NCI-H1417 (cell line): ENCODE measurements at places on chromosomes 5 and 9.

DNA sequence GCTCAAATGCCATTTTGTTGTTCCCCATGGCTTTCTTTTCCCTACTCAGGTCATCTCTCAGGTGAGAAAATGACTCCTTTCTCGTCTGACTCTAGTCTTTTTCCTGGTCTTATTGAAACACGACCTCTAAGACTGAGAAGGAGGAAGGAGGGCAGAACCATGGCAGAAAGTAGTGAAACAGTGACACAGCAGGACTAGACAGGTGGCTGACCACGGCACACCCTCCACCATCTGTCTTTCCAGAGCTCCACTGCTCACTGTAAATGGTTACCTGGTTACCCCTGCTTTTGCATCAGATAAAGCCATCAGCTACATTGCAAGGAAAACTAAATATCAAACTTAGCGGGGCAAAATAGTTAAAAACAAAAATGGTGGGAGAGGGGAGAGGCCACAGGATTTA lies 30.9 kb downstream of the NR4A3 start:
- DNase-seq, result no peak

GRCh38 chr9:110183208-110184145 lies 24.5 kb downstream of the C9orf152 start:
- DNase-seq, result peak; percentile 64

DNA sequence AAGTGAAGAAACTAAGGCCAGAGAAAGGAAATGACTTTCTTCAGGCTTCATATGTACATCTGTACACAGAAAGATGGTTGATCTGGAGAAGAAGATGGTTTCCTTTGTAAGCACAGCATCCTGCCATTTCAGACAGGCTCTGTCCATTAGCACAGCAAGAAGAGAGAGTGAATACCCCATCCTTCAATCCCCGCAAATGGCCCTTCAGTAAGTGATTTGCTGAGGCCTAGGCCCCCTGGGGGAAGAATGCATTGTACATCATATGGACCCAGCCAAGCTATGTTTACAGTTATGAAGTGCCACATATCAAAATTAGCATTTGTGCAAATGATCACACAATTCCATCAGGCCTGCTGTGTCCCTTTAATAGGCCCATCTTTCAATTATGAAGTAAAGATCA lies 657.4 kb downstream of the BRINP1 start:
- peak; percentile 47 for DNase-seq

GRCh38 chr9:36798350-36799065 lies 225.8 kb downstream of the MELK start:
- DNase-seq, result no peak

GRCh38 chr9:7403839-7404487 lies 395.6 kb downstream of the DMAC1 start:
- DNase-seq, result no peak

GRCh38 chr9:81266086-81266485 lies 423.3 kb downstream of the TLE1 start:
- no peak for DNase-seq

- DNase-seq, result no peak
Measured at GRCh38 chr9:23493219-23493618, 332.8 kb downstream of the ELAVL2 start.

- DNase-seq, result no peak
Measured at GRCh38 chr9:38527503-38527902, 92.9 kb downstream of the ANKRD18A start.

DNA sequence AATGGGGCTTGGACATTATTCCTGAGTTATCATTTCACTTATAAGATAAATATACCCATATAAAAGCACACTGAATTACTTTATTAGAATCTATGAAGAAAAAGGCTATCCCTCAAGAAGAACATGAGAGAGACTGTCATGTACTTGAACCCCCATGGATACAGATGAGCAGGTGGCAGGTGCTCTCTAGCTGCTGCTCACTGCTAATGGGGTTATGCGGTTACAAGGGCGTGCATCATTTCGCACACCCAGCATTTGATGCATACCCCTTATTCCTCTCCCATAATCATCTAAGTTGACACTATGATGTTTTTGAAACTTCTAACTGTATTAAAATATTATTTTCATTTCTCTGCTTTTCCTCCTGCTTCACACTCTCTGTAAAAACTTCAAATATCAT lies 16.4 kb downstream of the ITK start:
- DNase-seq, result peak; percentile 3

- DNase-seq, result peak; percentile 55
Measured at GRCh38 chr9:115883467-115884329, 269.9 kb upstream of the PAPPA start.

GRCh38 chr9:34996905-34997279 lies 7.3 kb downstream of the DNAJB5 start:
- DNase-seq, result no peak

DNA sequence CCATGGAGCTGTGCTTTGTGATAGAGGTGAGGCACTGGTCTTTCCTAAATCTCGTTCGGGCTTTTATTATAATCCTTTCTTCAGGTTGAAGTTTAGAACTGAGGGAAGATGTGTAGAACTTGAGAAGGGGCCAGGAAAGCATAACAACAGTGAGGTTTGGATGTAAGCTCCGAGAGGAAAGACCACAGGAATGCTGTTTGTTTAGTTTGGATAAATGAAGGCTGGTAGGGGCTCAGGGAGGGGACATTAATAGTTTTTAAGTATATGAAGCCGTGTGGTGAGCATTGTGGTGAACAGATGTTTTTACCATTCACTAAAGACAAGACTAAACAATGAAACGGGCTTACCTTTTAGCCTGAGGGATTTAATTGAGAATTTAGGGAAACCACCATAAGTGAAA lies 130.8 kb downstream of the ARHGAP26 start:
- no peak for DNase-seq

- no peak for DNase-seq
Measured at GRCh38 chr9:133774799-133775198, 36.6 kb upstream of the SARDH start.

DNA sequence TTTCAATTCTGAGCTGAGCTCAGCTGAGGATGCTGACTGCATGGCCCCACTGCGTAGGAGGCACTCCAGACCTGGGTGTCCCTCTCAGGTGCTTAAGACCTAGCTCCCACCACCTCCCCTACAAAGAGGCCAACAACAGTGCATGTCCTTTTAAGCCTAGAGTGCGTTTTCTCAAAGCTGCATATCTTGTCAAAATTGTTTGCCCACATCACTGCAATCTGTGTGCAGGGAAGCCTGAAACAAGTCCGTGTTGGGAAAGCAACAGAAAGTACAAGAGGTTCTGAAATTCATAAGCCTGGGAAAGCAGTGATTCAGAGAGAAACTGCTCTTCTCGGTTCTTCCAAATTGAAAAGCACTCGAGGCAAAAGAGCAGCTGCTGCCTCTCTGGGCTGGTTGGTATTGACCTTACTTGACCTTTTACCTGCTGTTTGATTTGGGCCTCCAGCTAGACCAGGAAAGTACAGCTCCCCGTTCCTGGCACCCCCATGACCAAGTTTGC lies 238.4 kb downstream of the NR2F1-AS1 start:
- peak; percentile 9 for DNase-seq

DNA sequence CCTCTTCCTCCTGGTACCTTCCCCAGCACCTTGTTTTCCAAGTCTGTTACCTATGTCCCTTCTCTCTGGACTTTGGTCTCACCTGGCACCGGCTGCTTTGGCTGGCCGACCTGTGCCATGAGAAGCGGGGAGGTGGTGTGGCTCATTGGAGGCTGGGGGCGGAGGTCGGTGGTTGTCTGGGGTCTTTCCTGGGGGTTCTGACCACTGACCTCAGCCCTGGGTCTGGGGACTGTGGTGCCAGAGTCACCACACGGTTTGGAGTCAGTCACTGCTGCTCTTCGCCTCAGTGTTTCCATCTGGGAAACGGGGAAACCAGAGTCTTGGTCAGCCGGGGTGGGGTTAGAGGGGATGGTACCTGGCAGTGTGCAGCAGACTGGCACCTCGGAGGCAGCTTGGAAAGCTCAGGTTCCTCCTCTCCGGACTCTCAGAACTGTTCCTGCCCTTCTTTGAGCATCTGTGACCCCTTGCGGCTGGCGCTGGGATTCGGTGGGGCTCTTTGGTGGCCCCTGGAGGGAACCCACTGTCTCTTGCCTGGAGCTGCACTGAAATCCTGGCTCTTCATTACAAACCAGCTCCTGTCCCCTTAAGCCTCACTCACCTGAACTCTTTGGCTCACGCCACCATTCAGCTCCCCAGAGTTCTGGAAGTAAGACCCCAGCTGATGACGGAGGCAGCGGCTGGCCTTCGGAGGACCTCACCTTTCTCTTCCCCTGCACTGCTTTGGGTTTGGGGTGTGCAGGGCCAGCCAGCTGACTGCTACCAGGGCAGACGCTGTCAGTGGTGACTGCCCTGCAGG lies 4.1 kb upstream of the RXRA start:
- no peak for DNase-seq

- no peak for DNase-seq
Measured at GRCh38 chr5:61525512-61526206, 193.6 kb downstream of the ZSWIM6 start.

GRCh38 chr9:21102305-21102704 lies 24.6 kb upstream of the IFNB1 start:
- no peak for DNase-seq

GRCh38 chr9:133792721-133793470 lies 54.7 kb upstream of the SARDH start:
- DNase-seq, result peak; percentile 15

GRCh38 chr5:133159543-133159942 lies 107.7 kb downstream of the HSPA4 start:
- DNase-seq, result no peak

- no peak for DNase-seq
Measured at GRCh38 chr5:37206736-37207135, 42.4 kb downstream of the CPLANE1 start.

DNA sequence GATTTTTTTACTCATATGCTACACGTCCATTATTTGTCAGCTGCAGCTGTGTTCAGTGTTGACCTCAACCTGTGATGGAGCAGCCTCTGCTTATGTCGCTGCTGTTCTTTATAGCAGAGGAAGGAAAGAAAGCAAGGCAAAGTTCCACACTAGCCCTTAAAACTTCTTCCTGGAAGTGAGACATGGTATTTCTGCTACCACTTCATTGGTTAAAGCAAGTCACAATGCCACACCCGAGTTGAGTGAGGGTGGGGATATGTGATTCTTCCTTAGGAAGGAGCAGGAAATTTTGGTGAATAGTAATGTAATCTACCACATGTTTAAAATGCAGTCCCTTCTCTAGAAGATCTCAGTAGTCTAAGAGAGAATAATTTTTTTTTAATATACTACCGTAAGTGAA lies 224.8 kb upstream of the DMRT1 start:
- no peak for DNase-seq

DNA sequence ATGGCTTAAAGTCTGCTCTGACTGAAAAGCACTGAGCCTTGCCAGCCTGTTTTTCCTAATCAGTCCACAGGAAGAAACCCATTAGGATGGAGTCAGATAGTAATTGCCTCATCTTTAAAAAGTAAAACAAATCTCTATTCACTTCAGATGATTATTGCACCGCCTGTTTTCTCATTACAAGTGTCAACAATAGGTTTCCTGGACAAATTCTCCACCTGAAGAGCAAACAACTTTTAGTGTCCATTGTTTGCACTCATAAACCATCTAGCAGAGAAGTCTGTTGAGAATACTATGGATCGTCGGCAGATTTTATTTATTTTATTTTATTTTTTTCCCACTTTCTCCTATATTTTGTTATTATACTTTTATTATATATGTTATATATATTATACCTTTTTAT lies 20.3 kb downstream of the C5orf63 start:
- peak; percentile 67 for DNase-seq

DNA sequence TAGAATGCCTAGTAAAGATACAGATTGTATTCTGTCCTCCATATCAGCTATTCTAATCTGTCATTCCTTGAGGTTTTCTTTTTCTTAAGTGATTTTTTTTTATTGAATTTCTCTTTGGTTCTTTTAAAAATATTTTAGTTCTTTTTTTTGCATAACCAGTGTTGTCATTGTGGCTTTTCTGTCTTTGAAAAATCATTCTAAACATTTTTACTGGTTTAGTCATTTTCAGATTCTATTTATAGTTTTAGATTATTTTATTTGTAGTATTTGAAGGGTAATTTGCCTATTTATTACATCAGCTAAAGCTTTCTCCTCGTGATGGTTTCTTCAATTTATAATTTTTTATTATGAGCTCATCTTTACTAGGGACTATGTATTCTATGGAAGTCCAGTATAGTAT lies 78.1 kb downstream of the NDUFAF2 start:
- DNase-seq, result no peak

GRCh38 chr9:85041466-85042137 lies 372.1 kb downstream of the NTRK2 start:
- no peak for DNase-seq

DNA sequence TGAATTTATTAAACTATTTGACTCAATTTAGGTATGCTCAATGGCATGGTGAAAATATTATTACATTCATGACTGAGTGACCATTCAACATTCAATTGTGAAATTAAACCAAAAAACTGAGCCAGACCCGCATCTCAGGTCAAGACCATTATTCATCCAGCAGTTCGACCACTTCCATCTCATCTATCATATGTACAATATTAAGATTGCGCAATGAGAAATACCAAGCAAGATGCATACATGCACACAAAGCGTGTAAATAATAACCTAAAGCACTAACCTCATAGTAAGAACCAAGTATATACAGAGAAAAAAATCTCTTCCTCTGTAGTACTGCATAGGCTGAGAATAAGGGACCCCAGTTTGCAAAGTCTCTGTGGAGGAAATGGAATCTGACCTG lies 310.2 kb downstream of the ADGRV1 start:
- DNase-seq, result no peak

DNA sequence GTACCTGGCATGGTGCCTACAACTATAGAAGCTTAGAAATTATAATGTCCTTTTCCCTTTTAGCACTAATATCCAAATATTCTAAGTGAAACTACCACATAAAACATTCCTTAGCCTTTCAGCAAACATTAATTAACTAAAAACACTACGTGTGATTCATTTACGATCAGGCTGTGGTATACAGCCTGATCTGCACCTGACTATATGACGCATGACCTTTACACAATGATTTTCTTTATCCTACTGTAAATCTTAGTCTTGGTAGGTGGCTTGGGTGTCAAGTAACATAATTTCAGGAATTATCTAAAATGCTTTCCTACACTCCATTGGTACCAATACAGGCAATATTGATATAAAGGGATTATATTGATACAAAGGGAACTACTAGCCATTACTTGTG lies 686.7 kb downstream of the DTWD2 start:
- DNase-seq, result no peak
